Thoracic aorta (tissue), 2 donors: ENCODE measurements at places on chromosomes 7 and 10. TPM values are rescaled to one million over a fixed set of nuclear protein-coding genes. Genes with fewer than 3 reads are reported as not detected.

- DNase-seq = no peak
Observed at GRCh38 chr7:127880454-127880853, 150.8 kb downstream of the LRRC4 start.

DNA sequence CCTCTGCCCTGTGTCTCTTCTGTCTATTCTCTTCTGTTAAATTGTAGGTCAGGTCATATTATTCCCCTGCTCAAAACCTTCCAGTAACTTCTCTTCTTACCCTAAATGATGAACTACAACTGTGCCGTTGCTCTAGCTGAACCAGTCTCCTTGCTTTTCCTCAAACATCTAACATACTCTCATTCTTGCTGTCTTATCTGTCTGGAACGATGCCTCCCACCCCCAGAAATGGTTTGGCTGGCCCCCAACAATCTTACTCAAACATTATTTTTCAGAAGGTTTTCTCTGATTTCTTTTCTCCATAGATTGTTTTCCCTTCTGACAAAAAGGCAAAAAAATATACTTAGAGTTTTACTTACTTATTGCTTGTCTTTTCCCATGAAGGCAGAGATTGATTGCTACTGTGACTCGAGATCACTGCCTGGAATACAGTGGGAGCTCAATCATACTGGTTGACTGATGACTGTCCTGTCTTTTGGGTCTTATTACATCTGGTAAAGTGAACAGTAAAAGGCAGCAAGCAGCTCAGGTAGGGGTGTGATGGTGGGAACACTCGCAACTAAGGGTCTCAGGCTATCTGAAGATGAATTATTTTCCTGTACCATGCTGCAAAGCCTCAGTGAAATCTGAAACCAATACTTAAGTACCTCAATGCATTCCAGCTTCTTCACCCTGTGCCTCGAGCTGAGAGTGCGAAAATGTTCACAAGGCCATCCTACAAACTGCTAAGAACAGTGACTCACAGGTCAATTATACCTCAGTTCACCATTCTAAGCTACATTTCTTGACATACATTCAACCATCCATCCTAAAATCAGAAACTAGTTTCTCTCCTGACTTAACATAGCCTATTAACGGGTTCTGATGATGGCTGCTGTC is 67.6 kb downstream of the DNMBP start:
- no peak for DNase-seq

DNA sequence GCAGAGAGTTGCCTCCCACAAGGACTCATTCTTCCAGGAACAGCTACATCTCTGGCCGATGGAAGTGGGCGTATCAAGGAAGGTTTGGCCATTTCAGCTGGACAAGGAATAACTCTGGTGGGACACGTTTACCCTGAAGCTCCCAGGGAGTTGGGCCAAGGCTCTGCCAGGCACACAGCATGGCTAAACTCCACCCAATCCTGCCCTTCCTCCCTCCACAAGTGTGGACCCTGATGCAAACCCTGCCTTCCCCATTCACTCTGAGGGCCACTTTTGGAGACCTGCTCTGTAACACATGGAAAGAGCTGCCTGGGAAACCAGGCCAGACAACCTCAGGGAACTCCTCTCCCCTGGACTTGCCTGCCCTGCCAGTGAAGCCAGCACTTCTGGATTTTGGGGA is 407.8 kb upstream of the FOXK1 start:
- DNase-seq = no peak

- no peak for DNase-seq
Observed at GRCh38 chr10:22317771-22318565, 1.8 kb downstream of the COMMD3 start.

Gene TES
- total RNA-seq = 215 TPM

GRCh38 chr10:103058034-103058433 is 135.0 kb downstream of the NT5C2 start:
- DNase-seq = no peak

Gene URGCP
- total RNA-seq = 33.7 TPM

- peak; percentile 58 for DNase-seq
Observed at GRCh38 chr10:97334370-97335175, at the start of gene FRAT2. Gene FRAT2 (minus strand): TSS chr10:97334729. CDS start chr10:97334572, 157 bp downstream.

DNA sequence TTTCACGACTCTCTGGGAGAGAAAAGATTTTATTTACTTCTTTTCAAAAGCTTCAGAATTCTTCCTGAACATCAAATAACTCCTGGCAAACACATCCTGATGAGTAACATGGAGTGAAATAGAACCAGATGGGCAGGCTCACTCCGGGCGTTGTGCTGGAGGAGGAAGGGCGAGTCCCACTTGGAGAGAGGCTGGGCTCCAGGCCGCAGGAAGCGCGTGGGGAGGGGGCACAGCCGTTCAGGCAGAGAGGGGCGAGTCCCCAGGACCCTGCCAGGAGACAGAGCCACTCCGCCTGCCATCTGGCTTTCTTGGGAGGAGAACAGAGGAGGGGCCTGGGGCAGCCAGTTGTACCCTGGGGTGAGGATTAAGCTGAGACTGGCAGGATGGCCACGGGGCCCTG is 265.9 kb upstream of the ZMIZ1 start:
- DNase-seq = no peak

DNA sequence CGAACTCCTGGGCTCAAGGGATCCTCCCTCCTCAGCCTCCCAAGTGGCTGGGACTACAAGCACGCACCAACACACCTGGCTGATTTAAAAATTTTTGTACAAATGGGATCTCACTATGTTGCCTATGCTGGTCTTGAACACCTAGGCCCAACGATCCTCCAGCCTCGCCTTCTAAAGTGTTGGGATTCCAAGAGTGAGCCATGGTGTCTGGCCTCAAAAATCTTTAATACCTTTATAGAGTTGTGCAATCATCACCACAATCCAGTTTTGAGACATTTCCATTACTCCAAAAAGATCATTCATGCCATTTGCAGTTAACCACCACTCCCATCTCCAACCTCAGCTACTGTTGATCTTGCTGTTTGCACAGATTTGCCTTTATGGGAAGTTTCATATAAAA is 165.4 kb downstream of the LYZL1 start:
- DNase-seq = no peak

DNA sequence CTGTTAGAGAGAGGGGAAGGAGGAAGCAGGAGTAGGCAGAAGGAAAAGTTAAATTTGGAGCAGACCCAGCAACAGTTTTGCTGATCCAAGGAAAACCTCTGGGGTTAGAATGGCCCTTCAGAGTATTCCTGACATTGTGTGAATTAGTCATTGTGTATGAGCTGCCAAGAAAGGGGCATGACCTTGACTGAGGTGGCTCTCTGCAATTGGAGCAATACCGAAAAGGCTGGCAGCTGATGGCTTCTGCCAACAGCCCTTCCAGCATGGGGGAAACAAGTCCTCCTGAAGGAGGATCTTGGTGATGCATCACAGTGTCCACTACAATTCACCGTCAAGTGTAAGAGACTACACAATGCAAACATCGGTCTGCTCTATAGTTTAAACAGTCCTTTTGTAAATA is 20.6 kb upstream of the WASL start:
- no peak for DNase-seq

- no peak for DNase-seq
Observed at GRCh38 chr7:138903859-138904435, 77.2 kb downstream of the KIAA1549 start.

GRCh38 chr7:101590663-101591435 is 38.2 kb downstream of the MYL10 start:
- no peak for DNase-seq

DNA sequence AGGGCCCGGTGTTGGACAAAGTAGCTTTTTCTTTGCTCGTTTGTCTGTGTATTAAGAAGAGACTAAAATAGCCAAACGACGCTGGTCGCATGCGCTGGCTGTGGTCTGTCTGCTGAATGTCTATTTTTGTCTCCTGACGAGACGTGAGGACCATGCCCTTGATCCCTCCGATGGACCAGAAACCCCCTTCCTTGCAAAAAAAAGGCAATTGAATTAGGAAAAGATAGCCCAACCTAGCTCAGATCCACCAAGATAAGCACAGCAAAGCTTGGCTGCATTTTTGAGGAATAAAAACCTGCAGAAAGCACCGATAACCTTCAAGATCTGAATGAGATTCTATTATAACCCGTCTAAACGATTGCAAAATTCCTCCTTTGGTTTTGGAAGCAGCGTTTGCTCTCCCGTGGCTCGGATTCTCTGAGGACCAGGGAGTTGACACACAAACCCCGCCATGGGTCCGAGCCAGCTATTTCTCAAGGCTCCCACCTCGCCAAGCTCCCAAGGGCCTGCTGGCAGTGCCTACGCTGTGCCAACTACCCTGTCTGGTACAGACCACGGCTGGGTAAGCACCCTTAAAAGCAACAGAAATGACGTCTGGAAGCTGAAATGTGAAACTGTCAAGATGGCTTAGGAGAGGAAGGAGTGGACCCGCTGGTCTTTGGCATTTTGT is 17.7 kb upstream of the TTYH3 start:
- peak; percentile 74 for DNase-seq

DNA sequence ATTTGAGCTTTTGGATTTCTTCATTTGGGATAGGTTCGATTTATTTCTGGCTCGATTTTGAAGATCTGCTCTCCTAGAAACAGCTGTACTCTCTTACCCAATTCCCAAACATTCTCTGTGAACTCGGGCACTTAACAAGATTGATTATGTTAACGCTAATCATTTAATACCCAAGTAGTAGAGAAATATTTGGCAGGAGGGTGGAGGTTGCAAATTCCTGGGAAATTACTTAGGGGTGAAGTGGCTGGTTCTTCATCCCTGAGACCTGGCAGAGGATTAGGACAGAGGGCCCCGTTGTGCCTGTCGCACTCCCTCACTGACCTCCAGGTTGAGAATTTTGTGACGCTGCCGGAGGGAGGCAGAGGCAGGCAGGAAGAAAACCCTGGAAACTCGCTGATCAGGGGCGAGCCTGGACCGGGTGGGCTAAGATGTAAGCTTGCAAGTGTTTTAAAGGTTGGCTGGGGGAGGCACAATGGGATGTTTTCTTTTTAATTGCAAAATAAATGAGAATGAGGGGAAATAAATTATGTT is 182.6 kb downstream of the TCF7L2 start:
- no peak for DNase-seq

Gene LBX1
- total RNA-seq = not detected

- DNase-seq = no peak
Observed at GRCh38 chr7:98137826-98138151, 31.1 kb downstream of the LMTK2 start.

DNA sequence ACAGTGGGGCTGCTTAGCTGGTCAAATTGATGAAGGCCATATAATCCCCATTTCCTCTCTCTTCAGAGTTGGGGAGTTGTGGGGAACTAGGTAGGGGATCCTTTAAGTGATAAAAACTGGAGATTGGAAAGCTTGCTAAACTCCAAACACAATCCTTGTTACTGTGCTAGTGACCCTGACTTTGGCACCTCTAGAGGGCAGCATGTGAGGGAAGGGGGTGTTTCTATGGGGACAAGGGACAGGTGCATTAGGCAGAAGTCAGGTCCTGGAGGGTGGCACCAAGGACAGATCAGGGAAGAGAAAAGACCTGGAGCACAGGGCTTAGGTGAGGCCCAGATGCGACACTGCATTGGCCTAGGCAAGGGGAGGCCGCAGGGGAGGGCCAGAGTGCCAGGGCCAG is 66.9 kb downstream of the CDHR3 start:
- no peak for DNase-seq

Gene TUBB8
- total RNA-seq = not detected

DNA sequence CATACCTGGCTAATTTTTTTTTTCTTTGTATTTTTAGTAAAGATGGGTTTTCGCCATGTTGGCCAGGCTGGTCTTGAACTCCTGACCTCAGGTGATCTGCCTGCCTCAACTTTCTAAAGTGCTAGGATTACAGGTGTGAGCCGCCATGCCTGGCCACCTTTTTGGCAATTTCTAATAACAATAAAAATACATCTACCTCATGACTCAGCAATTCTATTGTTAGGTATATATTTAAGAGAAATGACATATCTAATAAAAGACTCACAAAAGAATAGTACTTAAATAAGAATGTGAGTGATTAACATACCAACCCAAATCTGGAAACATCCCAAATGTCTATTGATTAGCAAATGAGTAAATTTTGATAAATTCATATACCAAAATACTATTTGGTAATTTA is 103.6 kb upstream of the PPP1R9A start:
- no peak for DNase-seq

- DNase-seq = no peak
Observed at GRCh38 chr7:122552769-122553168, 146.1 kb downstream of the RNF133 start.

- DNase-seq = no peak
Observed at GRCh38 chr7:4406288-4407058, 275.6 kb upstream of the FOXK1 start.

Gene STEAP4
- total RNA-seq = 286 TPM

DNA sequence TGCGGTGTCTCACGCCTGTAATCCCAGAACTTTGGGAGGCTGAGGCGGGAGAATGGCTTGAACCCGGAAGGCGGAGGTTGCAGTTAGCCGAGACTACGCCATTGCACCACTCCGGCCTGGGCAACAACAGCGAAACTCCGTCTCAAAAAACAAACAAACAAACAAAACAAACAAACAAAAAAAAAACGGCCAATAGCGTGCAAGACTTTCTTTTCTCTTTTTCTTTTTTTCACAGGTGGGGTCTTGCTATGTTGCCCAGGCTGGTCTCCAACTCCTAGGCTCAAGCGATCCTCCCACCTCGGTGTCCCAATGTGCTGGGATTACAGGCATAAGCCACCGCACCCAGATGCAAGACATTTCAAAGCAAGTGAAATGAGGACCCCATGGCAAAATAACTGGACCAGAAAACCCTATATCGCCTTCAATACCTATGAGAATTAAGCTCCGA is 1.6 kb downstream of the PSAP start:
- no peak for DNase-seq

Gene UPK3B
- total RNA-seq = 5.1 TPM

DNA sequence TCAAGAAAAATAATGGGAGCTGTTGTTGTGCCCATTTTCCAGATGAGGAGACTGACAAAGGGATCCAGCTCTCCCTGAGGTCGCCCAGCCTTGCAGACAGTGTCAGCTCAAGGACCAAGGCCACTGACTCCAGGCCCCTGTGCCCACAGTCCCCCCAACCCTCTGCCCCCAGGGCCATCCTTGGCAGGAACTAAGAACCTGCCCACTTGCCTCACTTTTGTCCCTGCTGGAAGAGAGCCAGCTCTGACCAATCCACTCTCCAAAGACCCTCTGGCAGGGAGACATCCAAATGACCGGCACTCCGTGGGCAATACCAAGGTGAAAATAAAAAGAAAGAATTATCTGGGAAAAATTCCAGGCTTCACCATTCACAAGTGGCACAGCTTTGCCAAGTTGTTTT is 101.3 kb downstream of the TCERG1L start:
- no peak for DNase-seq

Gene ACTA2
- total RNA-seq = 12,240 TPM

- DNase-seq = no peak
Observed at GRCh38 chr7:51126324-51126723, 190.3 kb downstream of the COBL start.
